Fibroblast of skin of abdomen (primary cell): ENCODE measurements at places on chromosomes 3 and 15.

GRCh38 chr3:197504641-197505121, 51.1 kb downstream of the BDH1 start:
- DNase-seq, result no peak

DNA sequence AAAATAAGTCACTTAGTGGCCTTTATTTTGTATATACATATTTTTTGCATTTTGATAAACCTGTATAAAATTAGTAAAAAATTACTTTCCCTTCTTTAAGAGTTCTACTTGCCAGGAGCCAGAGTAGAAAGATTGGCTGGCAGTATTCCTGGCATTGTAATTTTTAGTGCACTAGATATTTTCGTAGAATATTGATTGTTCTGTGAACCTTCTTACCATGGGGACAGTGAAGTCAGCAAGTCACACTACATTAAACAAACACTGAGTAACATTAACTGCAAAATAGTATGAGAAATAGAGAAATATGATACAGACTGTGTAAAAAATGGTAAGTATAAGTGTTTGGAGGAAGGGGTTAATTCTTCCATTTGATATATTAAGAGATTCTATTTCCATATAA, 26.0 kb downstream of the TCF12 start:
- DNase-seq, result no peak

- DNase-seq, result peak; percentile 33
These were observed 1030.5 kb downstream of the FHIT start for GRCh38 chr3:60220768-60221167.

DNA sequence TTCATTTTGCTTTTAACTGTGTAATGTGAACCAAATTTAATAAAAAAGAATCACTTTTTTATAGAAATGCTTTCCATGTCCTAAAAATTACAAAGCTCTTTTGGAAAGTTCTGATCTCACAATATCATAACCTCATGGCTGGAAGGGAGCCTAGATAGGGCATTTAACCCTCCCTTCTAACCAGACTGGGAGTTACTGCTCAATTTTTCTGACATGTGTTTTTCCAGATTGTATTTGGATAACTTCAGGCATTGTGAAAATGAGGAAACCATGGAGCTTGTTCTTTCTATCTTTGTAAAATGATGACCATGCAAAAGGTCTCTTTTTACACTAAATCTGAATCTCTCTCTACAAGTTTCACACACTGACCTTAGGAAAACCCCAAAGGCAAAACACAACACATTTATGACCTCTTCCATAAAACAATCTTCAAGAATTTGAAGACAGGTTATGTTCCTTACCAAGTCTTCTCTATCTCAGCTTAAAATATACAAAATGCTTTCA, 508.8 kb downstream of the DIPK2A start:
- no peak for DNase-seq

DNA sequence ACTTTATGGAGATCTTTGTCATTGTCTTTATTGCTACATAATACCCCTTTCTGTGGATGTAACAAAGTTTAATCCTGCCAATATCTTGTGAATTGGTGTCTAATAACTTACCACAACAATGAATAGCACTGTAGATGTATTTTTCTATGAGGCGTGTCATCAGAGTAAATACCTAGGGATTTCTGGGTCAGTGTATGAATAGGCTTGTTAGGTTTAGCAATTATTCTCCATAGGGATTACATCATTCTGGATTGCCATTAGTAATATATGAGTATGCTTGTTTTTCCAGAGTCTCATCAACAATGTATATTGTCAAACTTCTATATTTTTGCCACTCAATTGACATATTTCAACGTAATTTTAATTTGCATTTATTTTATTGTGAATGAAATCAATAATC, 67.9 kb downstream of the UNC13C start:
- DNase-seq, result no peak
